Inflammatory macrophage (primary cell): ENCODE measurements at places on chromosomes 7 and 10.

- DNase-seq: no peak
Measured at GRCh38 chr7:17680943-17681351, 259.3 kb downstream of the SNX13 start.

- DNase-seq: no peak
Measured at GRCh38 chr7:3607847-3608246, 306.8 kb downstream of the SDK1 start.

GRCh38 chr10:60803433-60803832 lies 25.2 kb downstream of the CDK1 start:
- no peak for DNase-seq

GRCh38 chr10:72009425-72010081 lies 45.4 kb downstream of the CHST3 start:
- no peak for DNase-seq

GRCh38 chr7:40000734-40001315 lies 50.8 kb downstream of the CDK13 start:
- no peak for DNase-seq

- no peak for DNase-seq
Measured at GRCh38 chr7:55515569-55516279, 56.6 kb downstream of the VOPP1 start.

DNA sequence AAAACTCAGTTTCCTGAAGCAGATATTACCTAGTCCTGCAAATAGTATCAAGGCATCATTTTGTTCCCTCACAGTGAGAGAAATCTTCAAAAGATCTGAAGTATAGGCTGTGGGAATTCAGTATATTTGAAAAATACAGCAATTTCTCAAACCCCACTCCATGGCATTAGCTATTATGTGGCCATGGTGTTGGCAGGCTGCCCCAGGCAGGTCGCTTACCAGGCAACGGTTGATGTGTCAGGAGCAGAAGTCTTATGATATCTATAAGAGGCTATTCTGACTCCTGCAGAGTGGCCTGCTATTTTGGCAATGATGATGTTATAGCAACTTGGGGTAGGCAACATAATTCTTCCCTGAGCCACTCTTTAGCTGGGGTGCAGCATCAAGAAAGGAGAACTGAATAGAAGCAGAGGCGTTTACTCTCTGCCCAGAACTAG lies 187.9 kb downstream of the PLXDC2 start:
- peak; percentile 93 for DNase-seq

GRCh38 chr10:126904818-126905701 lies at the start of gene DOCK1:
Gene DOCK1 (plus strand): TSS chr10:126905428. CDS start chr10:126905518, 90 bp downstream.
- DNase-seq: peak; percentile 54

- DNase-seq: no peak
Measured at GRCh38 chr7:137025469-137026175, 157.2 kb downstream of the CHRM2 start.

DNA sequence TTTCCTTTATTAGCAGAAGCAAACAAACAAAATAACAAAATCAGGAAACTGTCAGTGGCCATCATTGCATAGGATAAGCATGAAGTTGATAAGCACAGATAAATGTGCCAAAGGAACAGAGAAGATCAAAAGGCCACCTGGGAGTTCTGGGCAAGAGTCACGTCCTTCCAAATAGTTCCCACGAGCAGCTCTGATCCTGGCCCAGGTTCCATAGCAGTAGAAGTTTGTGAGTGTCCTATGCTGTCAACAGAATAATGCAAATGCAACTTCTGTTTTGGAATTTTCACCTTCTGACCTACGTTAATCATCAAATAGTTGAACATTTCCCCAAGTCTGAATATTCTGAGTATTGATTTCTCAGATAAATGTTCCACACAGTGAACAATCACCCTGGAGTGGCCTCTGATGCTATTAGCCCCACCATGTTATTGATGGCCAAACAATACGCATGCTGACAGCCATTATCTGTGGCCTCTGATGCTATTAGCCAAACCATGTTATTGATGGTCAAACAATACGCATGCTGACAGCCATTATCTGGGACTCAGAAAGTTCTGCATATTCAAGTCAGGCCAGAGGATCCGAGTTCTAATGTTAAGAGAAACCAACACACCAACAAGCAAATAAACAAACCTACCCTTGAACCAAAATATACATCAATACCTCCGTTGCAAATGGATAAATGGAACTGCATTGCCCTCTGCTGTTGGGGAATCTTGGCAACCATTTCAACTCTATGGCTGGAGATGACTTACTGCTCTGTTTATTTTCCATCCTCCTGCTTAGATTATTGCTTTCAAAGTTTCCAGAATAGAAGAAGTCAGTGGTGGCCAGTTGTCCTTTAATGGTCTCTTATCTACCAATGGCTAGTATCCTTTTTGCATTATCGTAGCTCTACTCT lies 63.3 kb downstream of the MRC1 start:
- peak; percentile 36 for DNase-seq

GRCh38 chr10:28644647-28645046 lies 32.7 kb upstream of the BAMBI start:
- DNase-seq: no peak
